ENCODE measurements at places on chromosomes 11 and 22.
A peak's percentile ranks its signal among the peaks of the same experiment; 100 is the strongest.

GRCh38 chr11:125958872-125959400 is 13.1 kb downstream of the VSIG10L2 start:
- H3K36me3 ChIP-seq = no peaks in the 10 kb centered on the region
- peaks cover 16% of the 10 kb centered on the region for H3K4me1 ChIP-seq
- no peaks in the 10 kb centered on the region for H3K27me3 ChIP-seq
- H3K27ac ChIP-seq = no peak overlapping the region
- no peak overlapping the region for H3K4me3 ChIP-seq

- no peak for DNase-seq
- H3K27ac ChIP-seq = no peak within 1 kb of the TSS
- H3K27me3 ChIP-seq = no peaks in the 10 kb centered on the region
- H3K4me3 ChIP-seq = no peak within 1 kb of the TSS
- H3K36me3 ChIP-seq = peaks cover 100% of the 10 kb centered on the region
- H3K4me1 ChIP-seq = no peaks in the 10 kb centered on the region
These were observed at the start of gene CHRNA10 for GRCh38 chr11:3671334-3672254. Gene CHRNA10, minus strand, starts transcription at chr11:3671384. Its CDS starts 72 bp downstream, at chr11:3671312.

DNA sequence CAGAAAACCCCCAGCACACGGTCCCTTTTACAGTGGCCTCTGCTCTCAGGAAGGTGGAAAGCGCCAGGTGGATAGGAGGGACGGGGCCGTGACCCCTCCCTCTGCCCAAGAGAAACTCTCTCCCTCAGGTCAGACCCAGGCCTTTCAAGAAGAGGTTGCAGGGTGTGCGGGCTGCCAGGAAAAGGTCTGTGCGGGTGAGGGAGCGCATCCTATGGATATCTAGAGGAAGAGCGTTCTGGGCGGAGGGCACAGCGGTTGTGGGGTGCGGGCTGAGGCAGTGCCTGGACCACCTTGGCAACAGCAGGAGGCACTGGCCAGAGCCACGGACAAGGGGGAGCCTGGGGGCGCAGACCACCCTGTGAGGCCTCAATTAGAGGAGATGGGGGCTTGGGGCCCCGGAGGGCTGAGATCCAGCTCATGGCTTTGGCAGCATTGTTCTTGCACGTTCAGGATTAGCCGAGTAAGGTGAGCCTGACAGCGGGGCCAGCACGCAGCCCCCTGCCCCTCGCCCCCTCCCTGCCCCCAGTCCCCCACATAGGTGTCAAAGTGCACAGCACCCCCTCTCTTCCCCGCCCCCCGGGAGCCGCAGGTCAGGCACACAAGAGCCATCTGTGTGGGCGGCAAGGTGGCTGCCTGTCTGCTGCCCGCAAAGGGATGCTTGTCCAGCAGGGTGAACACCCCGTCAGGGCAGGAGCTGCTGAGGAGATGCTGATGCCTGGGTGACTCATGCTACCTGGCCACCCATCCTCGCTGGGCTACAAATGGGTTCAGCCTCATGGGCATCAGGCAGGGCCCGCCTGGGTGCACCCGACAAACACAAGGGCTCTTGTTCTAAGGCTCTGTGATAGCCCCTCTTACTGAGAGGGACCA is 92.8 kb upstream of the KCNQ1OT1 start:
- no peaks in the 10 kb centered on the region for H3K27me3 ChIP-seq
- H3K36me3 ChIP-seq = no peaks in the 10 kb centered on the region
- peaks cover 8% of the 10 kb centered on the region for H3K4me1 ChIP-seq
- no peak overlapping the region for H3K27ac ChIP-seq
- H3K4me3 ChIP-seq = no peak overlapping the region

DNA sequence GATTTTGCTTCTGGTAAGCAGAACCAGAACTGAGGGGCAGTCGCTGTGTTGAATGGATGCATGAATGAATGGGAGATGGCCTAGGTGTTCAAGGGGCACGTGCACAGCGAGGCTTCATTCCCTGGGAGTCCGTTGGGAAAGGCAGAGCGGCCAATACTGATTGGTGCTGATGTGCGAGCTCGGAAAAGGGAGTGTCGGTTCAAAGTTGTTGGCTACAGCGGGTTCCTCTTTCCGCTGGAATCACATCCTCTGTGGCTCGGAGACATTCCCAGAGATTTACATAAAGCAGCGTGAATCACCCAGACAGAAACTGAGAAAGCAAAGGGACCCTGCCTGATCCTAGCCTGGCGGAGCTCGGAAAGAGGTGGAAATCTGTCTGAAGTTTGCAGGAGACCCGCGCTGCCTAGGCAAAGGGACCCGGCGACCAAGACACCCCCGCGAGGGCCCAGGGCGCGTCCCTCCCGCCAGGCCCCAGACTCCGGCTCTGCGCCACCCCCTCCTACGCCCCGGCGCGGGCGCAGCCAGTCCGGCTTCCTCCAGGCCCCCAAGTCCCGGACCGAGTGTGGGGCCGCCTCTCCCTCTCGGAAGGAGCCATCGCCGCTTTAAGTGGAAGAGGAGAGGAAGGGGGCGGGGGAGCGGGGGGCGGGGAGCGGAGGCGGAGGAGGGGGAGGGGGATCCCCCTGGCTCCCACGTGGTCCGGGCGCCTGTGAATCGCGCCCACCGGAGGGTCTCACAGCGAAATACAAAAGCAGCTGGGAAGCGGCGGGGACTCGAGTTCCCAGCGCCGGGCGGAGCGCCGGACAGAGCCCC is at the start of gene FJX1:
TSS of gene FJX1 (plus strand) at position 774 of the 810 bp plus-strand sequence. CDS start 177 bp downstream, outside the sequence.
- no peaks in the 10 kb centered on the region for H3K36me3 ChIP-seq
- no peaks in the 10 kb centered on the region for H3K27me3 ChIP-seq
- peaks cover 20% of the 10 kb centered on the region for H3K4me1 ChIP-seq
- DNase-seq = no peak
- H3K27ac ChIP-seq = peak within 1 kb of the TSS; percentile 79

GRCh38 chr11:114426280-114426679 is 13.0 kb upstream of the REXO2 start:
- no peaks in the 10 kb centered on the region for H3K36me3 ChIP-seq
- H3K4me3 ChIP-seq = no peak overlapping the region
- H3K4me1 ChIP-seq = peaks cover 11% of the 10 kb centered on the region
- no peak for DNase-seq
- no peaks in the 10 kb centered on the region for H3K27me3 ChIP-seq
- H3K27ac ChIP-seq = no peak overlapping the region

DNA sequence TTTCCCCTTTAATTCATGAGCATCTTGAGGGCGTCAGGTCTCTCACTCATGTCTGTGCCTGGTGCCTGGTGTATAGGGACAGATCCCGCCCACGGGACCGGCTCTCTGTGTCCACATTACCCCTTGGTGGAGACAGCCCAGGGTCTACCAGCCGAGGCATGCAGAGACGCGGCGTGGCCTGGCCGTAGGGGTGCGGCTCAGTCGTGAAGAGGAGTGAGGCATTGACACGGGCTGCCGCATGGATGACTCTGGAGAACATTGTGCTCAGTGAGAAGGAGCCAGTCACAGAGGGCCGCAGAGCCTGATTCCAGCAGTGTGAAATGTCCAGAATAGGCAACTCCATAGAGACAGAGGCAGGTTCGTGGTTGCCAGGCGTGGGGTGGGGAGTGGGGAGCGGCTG is 209.8 kb downstream of the TBC1D22A start:
- DNase-seq = no peak
- no peak overlapping the region for H3K4me3 ChIP-seq
- H3K27ac ChIP-seq = no peak overlapping the region

DNA sequence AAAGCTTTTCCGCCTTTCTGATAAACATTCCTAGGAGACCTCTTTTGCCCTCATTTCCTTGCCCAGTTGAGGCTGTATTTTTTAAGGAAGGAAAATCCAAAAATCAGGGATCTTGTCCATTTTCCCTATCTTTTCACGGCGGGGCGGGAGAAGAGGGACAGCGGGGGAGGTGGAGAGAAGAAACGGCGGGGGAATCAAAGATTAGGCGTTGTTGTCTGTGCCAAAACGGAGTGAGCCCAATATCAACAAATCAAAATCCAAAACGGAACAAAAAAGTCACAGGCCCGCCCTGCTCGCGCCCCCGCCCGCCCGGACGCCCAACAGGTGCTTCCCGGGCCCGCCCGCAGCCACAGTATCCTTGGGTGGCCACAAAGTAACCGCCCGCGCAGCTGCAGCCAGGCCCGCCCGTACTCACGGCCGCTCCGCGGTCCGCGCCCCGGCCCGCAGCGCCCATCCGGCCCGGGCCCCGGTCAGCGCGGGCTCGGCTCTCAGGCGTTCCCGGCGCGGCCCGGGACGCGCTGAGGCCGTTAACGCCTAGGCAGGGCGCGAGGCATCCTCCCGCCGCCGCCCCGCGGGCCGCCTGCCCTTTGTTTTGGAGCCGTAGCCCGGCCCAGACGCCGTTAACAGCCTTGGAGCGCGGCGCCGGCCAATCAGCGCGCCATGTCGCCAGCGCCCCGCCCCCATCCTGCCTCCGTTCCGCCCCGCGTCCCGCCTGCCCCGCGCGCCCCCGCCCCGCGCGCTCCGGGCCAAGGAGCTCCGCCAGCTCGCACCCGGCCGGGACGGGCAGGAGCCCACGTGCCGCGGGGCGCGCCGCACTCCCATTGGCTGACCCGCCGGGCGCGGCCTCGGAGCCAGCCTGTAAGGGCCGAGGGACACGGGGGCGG is at the start of gene YPEL1:
TSS of gene YPEL1 (minus strand) at position 595 of the 884 bp plus-strand sequence. CDS start 25,050 bp downstream, outside the sequence.
- no peaks in the 10 kb centered on the region for H3K36me3 ChIP-seq
- peak within 1 kb of the TSS; percentile 91 for H3K27ac ChIP-seq
- peak within 1 kb of the TSS; percentile 89 for H3K4me3 ChIP-seq
- peak; percentile 71 for DNase-seq

DNA sequence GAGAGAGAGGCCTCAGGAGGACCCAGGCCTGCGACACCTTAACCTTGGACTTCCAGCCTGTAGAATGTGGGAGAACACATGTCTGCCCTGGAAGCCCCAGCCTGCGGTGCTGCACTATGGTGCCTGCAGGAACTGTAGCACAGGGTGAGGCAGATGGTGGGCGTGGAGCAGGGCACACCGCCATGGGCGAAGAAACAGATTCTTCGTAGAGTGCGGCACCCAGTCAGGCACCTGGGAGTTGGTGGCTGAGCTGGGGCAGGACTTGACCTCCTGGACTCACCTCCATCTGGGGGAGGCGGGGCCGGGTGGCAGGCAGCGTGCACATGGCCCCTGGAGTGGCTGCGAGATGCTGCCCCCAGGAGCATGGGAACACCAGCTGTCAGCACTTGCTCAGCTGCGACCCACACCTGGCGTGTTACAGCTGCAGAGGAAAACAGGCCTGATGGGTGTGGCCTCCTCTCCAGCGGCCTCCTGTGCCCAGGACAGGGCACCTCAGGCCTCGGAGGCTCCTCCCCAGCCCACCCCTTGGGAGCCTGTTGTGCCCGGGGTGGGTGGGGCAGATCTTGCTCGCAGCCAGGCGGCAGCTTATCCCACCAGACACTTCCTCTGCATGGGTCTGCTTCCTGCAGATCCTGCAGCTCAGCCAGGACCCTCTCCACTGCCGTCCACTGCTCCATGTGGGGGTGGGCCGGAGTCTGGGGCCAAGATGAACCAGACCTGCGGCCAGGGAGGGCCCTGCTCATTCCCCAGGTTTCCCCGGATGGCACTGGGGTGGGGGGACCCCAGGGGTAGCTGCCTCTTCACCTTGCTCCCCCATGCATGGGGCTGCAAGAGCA is 80.4 kb downstream of the MYEOV start:
- DNase-seq = no peak
- no peaks in the 10 kb centered on the region for H3K36me3 ChIP-seq
- peak overlapping the region; percentile 83 for H3K27ac ChIP-seq
- H3K4me1 ChIP-seq = peaks cover 27% of the 10 kb centered on the region
- H3K27me3 ChIP-seq = no peaks in the 10 kb centered on the region

DNA sequence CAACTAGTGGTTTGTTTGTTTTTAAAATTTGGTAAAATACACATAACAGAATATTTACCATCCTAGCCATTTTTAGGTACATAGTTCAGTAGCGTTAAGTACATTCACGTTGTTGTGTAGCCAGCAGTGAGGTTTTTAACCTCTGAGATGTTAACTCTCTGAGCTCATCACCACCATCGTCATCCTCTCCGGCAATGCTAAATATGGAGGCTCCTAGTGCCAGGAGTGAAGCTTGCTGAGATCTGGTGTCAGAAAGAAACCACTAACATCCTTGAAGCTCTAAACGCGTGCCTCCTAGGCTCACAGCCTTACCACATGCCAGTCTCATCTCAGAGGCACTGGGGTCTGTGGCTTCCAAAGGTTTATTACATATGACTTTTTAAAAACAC is 330.2 kb upstream of the B3GAT1 start:
- H3K4me3 ChIP-seq = no peak overlapping the region
- no peak for DNase-seq
- no peak overlapping the region for H3K27ac ChIP-seq
- H3K36me3 ChIP-seq = no peaks in the 10 kb centered on the region

GRCh38 chr11:27052668-27053067 is 12.1 kb downstream of the BBOX1 start:
- no peaks in the 10 kb centered on the region for H3K27me3 ChIP-seq
- DNase-seq = no peak
- H3K4me1 ChIP-seq = no peaks in the 10 kb centered on the region
- H3K4me3 ChIP-seq = no peak overlapping the region
- H3K36me3 ChIP-seq = peaks cover 4% of the 10 kb centered on the region

DNA sequence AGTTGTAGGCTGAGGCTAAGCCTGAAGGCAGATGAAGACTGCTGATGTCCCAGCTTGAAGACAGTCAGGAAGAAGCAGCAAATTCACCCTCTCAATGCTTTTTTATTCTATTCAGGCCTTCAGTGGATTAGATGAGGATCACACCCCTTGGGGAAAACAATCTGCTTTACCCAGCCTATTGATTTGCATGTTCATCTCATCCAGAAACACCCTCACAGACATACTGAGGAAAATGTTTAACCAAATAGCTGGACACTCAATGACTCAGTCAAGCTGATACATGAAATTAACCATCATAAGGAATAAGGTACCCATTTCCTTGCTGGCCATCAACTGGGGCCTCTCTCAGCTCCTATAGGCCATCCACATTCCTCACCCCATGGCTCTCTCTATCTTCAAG is 549.9 kb upstream of the CCDC90B start:
- H3K4me3 ChIP-seq = no peak overlapping the region
- no peak overlapping the region for H3K27ac ChIP-seq
- DNase-seq = no peak
- no peaks in the 10 kb centered on the region for H3K27me3 ChIP-seq
- H3K4me1 ChIP-seq = no peaks in the 10 kb centered on the region

DNA sequence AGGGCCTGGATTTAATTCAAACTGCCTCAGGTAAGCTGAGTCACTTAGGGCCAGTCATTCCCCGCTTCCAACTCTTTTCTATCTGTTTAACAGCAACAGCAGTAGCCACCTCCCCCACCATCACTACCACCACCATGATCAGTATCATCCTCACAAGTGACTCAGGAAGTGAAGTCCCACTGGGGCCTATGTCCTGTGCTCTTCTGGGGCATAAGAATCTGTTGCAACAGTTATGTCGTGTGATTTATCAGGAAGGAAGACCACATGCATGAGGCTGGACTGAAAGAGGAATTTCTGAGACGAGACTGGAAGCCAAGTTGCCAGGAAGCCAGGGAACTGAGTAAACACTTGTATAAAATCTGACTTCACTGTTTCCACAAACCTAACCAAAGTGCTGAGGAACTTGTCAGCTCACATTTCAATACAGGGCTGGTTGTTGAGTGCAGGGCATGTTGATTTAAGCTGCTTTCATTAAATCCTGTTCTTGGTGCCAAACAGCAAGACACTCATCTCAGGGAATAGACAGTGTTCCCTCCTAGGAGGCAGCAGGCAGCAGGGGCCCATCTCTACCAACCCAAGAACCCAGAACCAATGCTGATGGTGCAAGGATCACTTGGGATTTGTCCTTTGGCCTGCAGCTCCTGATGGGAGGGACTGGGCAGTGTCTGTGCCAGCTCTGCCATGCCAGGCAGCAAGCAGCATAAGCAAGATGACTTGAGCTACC is 226.7 kb upstream of the NARS2 start:
- no peaks in the 10 kb centered on the region for H3K36me3 ChIP-seq
- no peak overlapping the region for H3K4me3 ChIP-seq
- DNase-seq = no peak
- H3K27me3 ChIP-seq = no peaks in the 10 kb centered on the region

- no peaks in the 10 kb centered on the region for H3K36me3 ChIP-seq
- no peaks in the 10 kb centered on the region for H3K4me1 ChIP-seq
- no peak overlapping the region for H3K4me3 ChIP-seq
- no peak for DNase-seq
- no peak overlapping the region for H3K27ac ChIP-seq
These were observed 203.7 kb downstream of the PGR start for GRCh38 chr11:100925935-100926334.
